CD4-positive, alpha-beta T cell treated with Interleukin-4 for 4 hours (primary cell): ENCODE measurements at places on chromosomes 11 and 22.
A peak's percentile ranks its signal among the peaks of the same experiment; 100 is the strongest.

DNA sequence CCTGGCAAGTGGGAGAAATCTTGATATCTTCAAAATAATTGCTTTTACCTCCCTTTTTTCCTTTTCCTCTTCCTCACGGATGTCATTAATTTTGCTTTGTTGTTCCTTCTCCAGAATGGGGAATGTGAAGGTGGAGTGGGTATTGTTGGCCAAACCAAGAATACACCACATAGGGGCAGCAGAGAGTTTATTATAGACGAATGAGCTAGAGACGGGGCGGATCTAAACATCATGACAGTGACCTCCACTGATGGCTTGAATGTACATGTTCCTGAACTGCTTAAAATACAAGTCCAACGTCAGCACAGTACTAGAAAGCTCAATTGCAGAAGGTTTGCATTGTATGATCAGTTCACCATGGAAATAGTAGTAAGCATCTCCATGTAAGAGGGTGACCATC is 122.3 kb upstream of the SNX19 start:
- DNase-seq = no peak

- no peak for DNase-seq
Measured at GRCh38 chr22:49503321-49503720, 324.4 kb downstream of the BRD1 start.

- DNase-seq = no peak
Measured at GRCh38 chr11:17395554-17395961, 7.1 kb upstream of the KCNJ11 start.

- no peak for DNase-seq
Measured at GRCh38 chr11:19597206-19597605, 115.4 kb upstream of the NAV2 start.

DNA sequence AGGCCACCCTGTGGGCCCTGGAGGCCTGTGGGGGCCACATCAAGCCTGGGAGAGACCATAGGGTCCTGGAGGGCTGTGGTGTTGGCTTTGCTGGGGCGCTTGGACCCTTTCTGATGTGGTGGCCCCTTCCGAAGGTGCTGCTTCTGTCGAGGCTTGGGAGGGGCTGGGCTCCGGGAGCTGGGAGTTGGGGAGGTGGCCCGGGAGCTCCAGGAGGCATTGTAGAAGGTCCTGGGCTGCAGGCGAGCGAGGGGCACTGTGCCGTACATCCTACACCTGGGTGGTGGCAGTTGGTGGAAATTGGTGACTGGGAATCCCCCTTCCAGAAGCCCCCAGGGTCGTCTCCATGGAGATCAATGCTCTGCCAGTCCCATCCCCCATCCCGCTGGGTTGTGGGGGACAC is 2.6 kb downstream of the PLA2G3 start:
- no peak for DNase-seq

- DNase-seq = no peak
Measured at GRCh38 chr11:27367881-27368280, 4.9 kb upstream of the CCDC34 start.

- no peak for DNase-seq
Measured at GRCh38 chr11:84871116-84871515, 756.0 kb downstream of the DLG2 start.

- DNase-seq = no peak
Measured at GRCh38 chr11:111525456-111525855, 10.9 kb downstream of the HOATZ start.

DNA sequence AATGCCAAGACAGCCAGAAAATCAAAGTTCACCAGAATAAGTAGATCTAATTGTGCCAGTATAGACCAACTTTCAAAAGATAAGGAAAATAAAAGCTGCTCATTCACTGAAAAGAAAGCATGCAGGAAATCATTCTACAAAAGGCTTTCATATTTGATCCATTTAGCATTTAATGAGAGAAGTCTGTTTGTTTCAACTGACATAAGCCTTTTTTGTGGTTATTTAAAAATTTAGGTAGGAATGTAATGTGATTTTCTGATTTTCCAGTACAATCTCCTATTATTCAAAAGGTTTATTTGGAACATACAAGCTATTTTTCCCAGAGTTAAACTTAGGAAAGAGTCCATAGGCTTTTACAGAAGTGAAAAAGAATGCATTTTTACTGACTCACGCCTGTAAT is 92.7 kb downstream of the SBF2 start:
- no peak for DNase-seq

DNA sequence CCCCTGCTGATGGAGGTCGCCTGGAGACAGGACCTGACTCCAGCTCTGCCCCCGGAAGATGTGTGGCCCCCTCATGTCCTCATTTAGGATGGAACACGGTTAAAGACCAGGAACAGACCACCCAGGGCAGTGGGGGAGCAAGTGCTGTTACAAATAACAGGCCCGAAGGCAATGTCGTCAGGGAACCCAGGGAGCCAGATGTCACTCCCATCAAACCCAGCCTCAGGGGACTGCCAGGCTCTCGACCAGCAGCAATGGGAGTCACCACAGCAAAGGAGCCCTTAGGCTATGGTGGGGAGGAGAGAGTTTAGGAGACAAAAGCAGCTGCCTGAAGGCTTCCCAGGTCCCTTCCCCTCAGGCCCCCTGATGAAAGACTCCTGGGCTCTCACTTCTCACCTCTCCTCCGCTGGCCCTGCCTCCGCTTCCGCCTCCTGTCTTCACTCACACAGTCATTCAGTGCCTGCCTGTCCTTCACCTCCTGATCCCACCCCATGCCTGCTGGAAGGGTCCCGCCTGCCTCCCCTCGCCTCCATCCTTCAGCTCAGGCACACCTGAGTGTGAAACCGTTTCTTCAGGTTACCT is 4.4 kb downstream of the RPS19BP1 start:
- no peak for DNase-seq

- no peak for DNase-seq
Measured at GRCh38 chr11:6475936-6476335, 2.2 kb upstream of the TRIM3 start.

DNA sequence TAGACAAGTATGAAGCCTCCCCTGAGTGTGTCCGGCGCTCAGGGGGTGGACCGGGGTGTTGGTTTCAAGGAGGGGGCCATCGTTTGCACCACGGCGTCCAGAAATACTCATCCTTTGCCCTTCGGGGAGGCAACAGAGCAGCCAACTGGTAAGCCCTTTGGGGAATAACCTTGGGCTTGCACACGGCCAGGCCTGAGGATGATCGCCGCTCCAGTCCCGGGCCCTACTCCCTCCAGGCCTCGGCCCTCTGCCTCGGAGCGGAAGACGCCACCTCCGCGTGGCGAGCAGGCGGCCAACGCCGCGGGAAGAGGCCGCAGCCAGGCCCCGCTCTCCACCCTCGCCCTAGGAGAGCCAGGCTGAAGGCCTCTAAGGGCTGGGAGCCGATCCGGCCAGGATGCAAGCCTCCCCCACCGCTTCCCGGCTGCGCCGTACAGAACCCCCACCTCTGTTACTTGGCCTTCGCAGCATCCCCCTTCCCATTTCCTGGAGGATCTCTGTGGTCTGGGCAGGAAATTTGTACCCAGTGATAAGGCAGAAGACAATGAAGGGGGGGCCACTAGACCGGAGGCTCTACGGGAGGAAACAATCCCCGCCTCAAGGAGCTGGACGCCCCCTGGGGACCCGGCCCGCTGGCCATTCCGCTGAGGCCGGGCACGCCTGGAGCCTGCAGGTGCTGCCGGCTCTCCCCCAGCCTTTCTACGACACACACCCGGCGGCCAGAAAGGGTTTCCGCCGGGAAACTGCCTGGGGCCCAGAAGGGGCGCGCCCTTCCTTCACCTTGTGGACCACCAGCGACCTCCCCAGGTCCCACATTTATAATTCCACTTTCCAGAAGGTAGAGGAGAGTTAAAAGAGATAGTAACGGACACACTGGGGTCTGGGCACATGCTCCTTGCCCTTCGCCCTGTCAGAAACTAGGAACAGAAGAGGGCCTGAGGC is 2.6 kb downstream of the ESAM start:
- no peak for DNase-seq

GRCh38 chr22:31945971-31946680 is 1.8 kb downstream of the YWHAH start:
- DNase-seq = no peak

DNA sequence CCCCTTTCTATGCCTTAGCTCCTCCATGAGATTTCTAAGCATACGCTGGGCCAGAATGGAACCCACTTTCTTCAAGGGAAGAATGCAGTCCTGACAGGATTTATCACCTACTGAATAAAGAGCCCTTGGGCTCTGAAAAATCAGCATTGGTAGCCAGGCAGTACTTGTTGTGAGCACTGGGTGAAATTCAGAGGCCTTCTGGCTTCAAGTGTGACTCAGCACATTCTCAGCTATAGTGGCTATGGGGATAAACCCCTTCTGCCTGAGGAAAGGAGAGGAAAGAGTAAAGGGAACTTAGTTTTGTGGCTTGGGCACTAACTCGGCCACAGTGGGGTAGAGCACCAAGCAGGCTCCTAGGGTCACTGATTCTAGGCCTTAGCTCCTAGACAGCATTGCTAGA is 574.8 kb downstream of the JRKL start:
- DNase-seq = no peak

- no peak for DNase-seq
Measured at GRCh38 chr11:108148556-108148955, 27.2 kb downstream of the ACAT1 start.

GRCh38 chr22:35905894-35906293 is 122.7 kb downstream of the RBFOX2 start:
- no peak for DNase-seq

GRCh38 chr22:25818541-25818940 is 76.6 kb downstream of the MYO18B start:
- DNase-seq = no peak

GRCh38 chr22:36492109-36492508 is 10.7 kb upstream of the TXN2 start:
- DNase-seq = no peak

DNA sequence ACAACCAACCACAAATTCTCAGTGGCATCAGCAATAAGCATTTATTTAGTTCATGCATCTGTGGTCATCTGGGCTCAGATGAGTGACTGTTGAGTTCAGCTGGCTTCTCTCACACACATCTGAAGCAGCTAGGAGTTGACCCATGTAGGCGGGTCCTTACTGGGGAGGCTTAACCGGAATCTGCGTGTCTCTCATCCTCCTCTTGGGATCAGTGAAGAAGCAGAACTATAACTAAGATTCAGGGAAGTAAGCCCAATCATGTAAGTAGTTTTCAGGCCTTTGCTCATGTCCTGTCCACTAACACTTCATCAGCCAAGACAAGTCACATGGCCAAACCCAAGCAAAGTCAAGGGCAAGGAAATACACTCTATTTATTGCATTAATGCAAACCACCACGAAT is 236.2 kb downstream of the C11orf87 start:
- DNase-seq = no peak

GRCh38 chr11:92384802-92385201 is 160.2 kb downstream of the FAT3 start:
- DNase-seq = no peak

DNA sequence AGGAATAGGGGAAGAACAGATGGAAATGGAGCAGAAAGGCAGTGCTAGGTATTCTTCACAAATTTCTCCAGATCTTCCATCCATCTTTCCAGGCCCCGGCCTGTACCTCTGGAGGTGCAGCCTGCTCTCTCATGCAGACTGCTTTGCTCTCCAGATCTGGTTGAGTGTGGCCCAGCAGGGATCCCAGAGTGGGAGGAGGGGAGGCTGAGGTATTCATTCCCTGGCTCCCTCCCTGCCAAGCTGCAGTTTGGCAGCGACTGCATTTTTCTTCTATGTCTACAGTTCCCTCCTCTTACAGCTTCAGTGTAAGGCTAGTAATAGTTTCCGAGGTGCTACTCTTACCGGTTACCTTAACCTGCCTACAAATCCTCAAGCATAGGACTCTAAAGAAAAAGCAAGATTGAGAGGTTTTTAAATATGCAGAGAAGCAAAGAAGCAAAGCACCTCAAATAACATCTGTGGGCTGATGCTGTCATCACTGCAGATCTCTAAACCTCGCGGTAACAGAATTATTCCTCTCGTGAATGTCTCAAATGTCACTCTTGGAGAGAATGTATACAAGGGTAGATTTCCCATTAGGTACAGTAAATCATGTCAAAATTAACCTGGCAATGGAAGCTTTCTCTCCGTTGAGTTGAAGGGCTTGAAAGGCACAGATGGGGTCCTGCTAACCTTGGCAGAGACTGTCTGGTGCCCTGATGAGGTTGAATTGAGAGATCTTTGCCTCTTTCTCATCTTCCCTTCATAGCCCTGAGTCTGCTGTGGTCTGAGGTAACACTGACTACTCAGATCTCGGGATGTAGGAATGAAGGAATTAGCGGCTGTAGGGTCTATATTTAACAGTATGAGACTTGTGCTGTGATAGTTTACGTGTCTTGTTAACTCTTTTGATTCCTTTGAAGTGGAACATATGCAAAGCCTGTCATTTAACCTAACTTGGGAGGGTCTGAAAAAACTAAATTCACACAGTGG is 297.9 kb upstream of the C11orf87 start:
- DNase-seq = no peak

- DNase-seq = no peak
Measured at GRCh38 chr11:92636543-92637188, 332.8 kb upstream of the MTNR1B start.

DNA sequence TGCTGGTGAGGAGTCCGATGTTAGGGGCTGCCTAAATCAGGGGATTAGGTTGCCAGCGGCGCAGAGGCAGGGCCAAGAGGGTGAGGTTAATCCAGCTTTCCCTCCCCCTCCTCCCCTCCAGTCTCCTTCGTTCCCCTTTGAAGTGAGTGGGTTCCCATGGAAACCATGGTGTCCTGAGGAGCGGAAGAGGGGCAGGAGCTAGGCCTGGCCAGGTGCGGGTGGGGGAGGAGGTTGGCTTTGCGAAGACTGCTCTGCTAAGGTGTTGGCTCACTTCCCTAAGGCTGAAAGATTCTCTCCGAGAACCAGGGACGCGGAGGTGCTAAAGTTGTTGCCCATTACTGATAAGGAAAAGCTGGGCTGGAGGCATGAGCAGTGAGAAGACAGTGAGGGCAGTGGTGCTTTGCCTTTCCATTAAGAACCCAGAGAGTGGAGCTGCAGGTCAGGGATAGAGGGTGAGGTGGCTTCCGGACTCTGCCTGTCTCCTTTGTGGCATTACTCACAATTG is 124.6 kb downstream of the FEZ1 start:
- no peak for DNase-seq

- no peak for DNase-seq
Measured at GRCh38 chr22:32020117-32020516, 22.9 kb upstream of the SLC5A1 start.

- DNase-seq = no peak
Measured at GRCh38 chr11:7170431-7170830, 81.3 kb upstream of the SYT9 start.

DNA sequence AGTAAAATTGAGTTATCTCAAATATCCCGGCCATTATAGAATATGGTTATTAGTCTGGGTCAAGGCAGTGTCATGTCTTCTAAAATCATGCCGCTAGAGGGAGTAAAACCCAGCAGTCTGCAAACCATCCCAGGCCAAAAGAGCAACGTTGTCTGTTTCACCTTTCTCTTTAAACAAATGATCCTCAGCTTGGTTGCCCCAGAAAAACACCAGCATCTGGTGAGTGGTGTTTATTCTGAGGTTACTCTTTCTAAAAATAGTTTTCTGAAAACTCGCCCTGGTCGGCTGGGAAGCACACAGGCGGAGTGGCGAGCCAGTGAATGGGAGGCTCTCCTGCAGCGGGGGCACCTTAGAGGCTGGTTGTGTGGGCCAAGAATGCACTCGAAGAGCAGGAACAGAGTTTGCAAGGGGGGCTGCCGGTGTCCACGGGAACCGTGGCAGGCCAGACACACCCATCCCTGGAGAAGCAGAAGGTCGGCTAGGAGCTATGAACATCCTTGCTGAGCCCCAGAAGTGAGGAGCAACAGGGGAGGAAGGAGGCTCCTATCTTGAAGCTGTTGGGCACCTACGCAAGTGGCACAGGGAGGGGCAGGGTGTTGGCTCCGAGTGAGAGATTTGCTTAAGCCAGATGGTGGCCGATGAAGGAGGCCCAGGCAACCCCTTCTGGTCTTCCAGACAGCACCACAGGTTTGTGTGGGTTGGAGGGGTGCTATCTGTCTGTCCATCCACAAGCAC is 297.1 kb downstream of the ETS1 start:
- DNase-seq = peak; percentile 95
